ENCODE measurements at places on chromosomes 6 and 20.

DNA sequence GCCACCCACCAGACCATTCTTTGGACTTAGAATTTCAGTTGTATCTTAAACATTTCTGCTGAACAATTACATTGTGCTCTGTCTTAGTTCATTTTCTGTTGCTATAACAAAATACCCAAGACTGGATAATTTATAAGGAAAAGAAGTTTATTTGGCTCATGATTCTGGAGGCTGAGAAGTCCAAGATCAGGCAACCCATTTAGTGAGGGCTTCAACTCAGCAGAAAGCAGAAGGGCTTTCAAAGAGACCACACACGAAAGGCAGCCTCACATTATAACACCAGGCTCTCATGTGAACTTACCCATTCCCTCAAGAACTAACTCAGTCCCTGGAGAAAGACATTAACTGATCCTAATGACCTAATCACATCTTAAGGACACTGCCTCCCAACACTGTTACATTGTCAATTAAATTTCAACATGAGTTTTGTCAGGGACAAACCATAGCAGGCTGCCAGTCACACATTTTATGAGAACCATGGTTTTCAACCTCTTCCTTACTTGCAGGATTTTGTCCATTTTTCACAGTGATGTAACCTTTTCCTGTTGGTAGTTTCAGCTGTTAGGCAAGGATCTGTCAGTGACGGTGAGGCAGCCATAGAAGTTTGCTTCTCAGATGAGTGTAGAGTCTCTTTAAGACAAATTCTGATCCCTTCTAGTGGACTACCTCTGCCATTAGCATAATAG lies 399.6 kb upstream of the SOX4 start:
- no peak overlapping the region for H3K4me3 ChIP-seq
- DNase-seq = no peak
- H3K4me1 ChIP-seq = peaks cover 61% of the 10 kb centered on the region
- no peaks in the 10 kb centered on the region for H3K27me3 ChIP-seq

DNA sequence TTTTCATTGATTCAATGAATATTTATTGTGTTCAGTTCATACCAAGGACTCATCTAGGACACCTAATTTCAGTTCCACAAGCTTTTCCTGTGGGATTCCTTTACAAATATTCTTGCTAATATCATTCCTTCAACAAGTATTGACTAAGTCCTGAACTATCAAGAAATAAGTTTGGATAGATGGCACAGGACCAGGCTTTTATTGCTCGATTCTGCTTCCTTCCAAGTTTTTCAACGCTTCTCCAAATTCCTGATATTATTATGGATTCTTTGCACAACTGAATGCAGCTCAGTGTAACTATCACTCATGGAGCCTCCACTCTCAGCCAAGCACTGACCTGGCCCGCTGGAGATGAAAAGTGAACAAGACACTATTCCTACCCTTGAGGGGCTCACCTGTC lies 32.7 kb upstream of the COL21A1 start:
- H3K4me1 ChIP-seq = peaks cover 14% of the 10 kb centered on the region
- DNase-seq = no peak
- no peak overlapping the region for H3K4me3 ChIP-seq
- H3K36me3 ChIP-seq = no peaks in the 10 kb centered on the region
- no peaks in the 10 kb centered on the region for H3K27me3 ChIP-seq

DNA sequence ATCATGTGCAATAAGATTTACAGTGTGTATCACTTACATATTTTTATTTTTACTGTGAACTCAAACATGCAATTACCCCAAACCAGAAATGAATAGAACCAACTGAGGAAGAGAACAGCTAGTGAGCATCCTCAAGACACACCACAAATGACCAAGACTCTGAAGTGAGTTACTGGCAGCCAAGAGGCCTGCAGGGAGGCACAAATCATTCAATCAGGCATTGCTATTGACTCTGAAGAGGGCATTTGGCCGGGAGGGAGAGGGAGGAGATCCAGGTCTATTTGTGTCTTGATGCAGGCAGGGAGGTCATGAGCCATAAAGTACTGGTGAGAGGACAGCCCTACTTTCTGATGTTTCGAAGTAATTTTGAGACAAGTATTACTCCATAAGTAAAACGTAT lies 257.7 kb downstream of the BCKDHB start:
- no peak for DNase-seq
- no peaks in the 10 kb centered on the region for H3K27me3 ChIP-seq
- H3K36me3 ChIP-seq = no peaks in the 10 kb centered on the region
- H3K4me1 ChIP-seq = no peaks in the 10 kb centered on the region
- no peak overlapping the region for H3K4me3 ChIP-seq

- no peaks in the 10 kb centered on the region for H3K36me3 ChIP-seq
- H3K4me1 ChIP-seq = peaks cover 10% of the 10 kb centered on the region
- DNase-seq = peak; percentile 77
- H3K4me3 ChIP-seq = peak within 1 kb of the TSS; percentile 56
Measured at GRCh38 chr6:104956731-104957294, at the start of gene LIN28B. Gene LIN28B, plus strand, starts transcription at chr6:104957107. Its CDS starts 144 bp downstream, at chr6:104957251.

DNA sequence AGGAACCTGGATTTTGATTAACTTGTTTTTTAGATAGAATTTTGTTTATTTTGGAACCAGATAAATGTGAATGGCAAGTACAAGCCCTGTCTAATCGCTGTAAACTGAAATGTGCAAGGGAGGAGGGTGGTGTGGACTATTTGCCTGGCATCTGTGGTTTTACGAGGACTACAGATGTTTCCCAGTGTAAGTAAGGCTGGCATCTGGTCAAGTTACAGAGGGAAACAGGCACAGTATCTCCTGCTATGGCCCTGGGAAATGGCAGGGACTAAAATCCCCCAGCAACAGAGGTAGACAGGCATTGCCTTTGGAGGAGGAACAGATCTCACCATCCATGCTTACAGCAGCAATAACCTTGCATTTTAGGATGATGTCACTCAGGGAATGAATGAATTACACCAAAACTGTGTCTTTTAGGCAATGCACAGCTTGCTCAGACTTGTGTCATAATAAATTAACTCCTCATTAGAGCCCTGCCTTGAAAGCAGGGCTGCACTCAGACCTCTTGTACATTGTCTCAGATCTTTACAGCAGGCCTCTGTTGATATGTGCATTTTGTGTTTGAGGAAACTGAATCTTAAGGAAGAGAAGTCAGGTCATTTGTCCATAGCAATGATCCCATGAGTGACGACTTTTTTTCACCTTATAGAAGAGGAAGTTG lies 96.2 kb downstream of the TCP11 start:
- peak overlapping the region; percentile 81 for H3K27ac ChIP-seq
- H3K4me3 ChIP-seq = peak overlapping the region; percentile 1
- H3K36me3 ChIP-seq = no peaks in the 10 kb centered on the region
- DNase-seq = peak; percentile 94
- H3K4me1 ChIP-seq = peaks cover 59% of the 10 kb centered on the region

DNA sequence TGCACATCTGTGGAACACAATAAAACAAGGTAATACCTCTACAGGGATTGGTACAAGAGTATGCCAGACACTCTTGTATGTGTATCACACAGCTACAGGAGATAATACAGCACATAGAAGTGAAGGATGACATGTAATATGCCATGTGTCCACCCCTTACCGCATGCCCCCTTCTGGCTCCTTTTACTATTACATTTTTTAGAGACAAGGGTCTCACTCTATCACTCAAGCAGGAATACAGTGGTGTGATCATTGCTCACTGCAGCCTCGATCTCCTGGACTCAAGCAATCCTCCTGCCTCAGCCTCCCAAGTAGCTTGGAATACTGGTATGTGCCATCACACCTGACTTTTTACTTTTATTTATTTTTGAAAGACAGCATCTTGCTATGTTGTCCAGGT lies 4.2 kb upstream of the NCR3 start:
- no peaks in the 10 kb centered on the region for H3K27me3 ChIP-seq
- no peak overlapping the region for H3K4me3 ChIP-seq
- no peak overlapping the region for H3K27ac ChIP-seq
- peak; percentile 75 for DNase-seq
- H3K4me1 ChIP-seq = no peaks in the 10 kb centered on the region

DNA sequence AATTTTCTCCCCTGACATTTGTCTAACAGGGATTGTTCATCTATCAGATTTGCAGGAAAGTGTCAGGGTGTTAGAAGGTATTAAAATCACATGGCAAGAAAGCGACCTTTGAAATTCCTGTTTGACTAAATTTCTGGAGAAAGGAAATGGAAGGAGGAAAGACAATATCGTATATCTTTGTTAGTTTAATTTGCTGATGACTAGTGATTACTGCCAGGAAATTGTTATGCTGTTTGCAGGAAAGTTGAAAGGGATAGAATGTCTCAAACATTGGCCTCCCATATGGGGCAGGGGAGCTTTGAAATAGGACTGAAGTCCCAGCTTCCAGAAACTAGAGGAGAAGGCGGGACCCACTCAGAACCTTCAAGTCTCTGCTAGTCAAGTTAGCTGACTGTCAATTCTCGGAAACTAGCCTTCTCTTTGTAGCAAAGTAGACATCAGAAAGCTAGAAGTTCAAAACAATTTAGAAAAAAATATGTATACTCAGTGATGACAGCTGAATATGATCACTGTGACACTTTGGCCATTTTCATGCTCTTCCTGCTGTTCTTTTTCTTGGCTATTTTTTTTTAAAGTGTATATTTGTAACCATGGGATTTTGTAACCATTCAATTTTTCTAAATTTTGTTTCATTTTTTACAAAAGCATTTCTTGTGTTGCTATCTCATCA lies 53.4 kb upstream of the RALGAPA2 start:
- H3K27me3 ChIP-seq = no peaks in the 10 kb centered on the region
- no peaks in the 10 kb centered on the region for H3K36me3 ChIP-seq
- peaks cover 17% of the 10 kb centered on the region for H3K4me1 ChIP-seq
- no peak overlapping the region for H3K4me3 ChIP-seq

DNA sequence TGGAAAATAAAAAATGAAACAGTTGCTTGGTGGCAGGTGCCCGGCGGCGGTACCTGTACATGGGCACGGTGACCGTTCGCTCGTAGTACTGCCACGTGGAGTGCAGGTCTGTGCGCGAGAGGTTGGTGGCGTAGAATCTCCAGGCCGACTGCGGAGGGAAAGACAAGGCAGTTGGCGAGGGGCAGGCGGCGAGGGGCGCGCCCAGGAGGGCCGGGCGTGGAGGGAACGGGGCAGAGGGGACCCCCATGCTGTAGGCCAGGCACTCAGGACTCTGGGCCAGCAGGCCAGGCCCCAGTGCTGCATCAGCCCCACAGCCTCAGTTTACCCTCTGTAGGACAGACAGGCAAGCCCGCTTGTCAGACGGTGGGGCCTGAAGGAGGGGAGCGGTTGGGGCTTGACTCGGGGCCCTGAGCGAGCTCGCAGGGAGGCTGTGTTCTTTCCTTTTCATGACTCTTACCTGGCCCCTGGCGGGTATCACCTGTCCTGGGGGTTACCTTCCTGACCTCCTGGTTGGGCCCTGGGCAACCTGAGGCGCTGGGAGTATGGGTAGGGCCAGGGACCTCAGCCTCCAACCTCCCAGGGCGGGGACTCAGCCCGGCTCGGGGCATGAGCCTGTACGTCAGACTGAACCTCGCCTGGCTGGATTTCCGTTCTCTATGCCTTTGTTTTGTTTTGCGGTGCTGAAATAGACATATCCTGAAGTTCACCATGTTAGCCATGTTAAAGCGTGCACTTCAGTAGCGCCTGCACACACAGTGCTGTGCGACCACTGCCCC lies 38.5 kb downstream of the KCNQ2 start:
- H3K36me3 ChIP-seq = no peaks in the 10 kb centered on the region
- DNase-seq = no peak
- peaks cover 4% of the 10 kb centered on the region for H3K4me1 ChIP-seq
- H3K27me3 ChIP-seq = no peaks in the 10 kb centered on the region
- H3K27ac ChIP-seq = no peak overlapping the region
- H3K4me3 ChIP-seq = no peak overlapping the region

GRCh38 chr20:4637081-4637797 lies 84.5 kb upstream of the PRND start:
- H3K36me3 ChIP-seq = no peaks in the 10 kb centered on the region
- peaks cover 5% of the 10 kb centered on the region for H3K4me1 ChIP-seq
- peak; percentile 49 for DNase-seq
- H3K27me3 ChIP-seq = no peaks in the 10 kb centered on the region
- H3K4me3 ChIP-seq = no peak overlapping the region

DNA sequence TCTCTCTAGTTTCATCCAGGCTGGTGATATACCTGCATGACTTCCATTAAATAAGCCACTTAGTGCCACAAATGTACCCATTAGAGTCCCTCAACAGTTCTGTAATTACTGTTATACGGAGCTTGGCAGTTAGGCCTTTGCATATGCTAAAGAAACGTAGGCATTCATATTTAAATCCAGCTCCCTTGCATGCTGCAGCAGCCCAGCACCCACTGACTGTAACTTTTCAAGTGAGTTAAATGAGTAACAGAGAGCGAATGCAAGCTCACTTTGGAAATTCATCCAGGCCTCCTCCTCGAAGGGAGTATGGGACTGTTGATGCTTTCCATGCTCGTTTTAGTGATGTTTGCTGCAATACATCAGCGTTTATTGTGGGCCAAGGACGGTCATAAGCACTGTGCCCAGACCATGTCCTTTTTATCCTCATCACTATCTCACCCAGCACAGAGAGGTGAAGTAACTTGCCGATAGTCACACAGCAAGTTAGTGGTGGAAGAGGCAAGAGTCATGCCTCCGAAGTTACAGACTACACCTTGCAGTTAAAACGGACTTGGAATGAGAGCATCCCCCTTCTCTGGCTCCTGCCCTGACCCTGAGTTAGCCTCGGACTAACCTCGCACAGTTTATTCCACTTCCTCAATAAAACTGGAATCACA lies 179.4 kb upstream of the PDE10A start:
- H3K27ac ChIP-seq = no peak overlapping the region
- H3K27me3 ChIP-seq = peaks cover 43% of the 10 kb centered on the region
- H3K36me3 ChIP-seq = no peaks in the 10 kb centered on the region
- DNase-seq = no peak
- H3K4me1 ChIP-seq = peaks cover 10% of the 10 kb centered on the region

GRCh38 chr6:86686496-86686895 lies 250.8 kb upstream of the HTR1E start:
- DNase-seq = no peak
- H3K36me3 ChIP-seq = no peaks in the 10 kb centered on the region
- H3K4me3 ChIP-seq = no peak overlapping the region
- no peak overlapping the region for H3K27ac ChIP-seq
- no peaks in the 10 kb centered on the region for H3K4me1 ChIP-seq

DNA sequence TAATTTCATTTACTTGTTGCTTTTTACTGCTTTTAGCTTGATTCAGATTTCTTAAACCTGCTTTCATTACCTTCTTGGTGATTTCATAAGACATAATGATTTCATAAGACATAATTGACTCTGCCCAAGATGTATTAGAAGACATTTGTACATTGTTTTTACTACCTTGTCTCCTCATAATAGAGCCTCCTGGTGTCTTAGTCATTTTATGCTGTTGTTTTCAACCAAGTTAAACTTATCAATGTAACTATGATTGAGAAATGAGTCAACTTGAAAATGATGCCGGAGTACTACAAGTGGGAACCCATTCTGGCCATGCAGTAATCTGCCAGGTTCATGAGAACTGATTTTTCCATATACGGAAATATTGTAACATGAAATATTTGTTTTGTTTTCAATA lies 573.6 kb downstream of the MMUT start:
- DNase-seq = no peak
- H3K4me3 ChIP-seq = no peak overlapping the region
- H3K27me3 ChIP-seq = no peaks in the 10 kb centered on the region
- no peak overlapping the region for H3K27ac ChIP-seq

Measured in A673 (cell line).